Omental fat pad (tissue), 4 donors: ENCODE measurements at places on chromosomes 6 and 20. TPM values are rescaled to one million over a fixed set of nuclear protein-coding genes. Genes with fewer than 3 reads are reported as not detected.

DNA sequence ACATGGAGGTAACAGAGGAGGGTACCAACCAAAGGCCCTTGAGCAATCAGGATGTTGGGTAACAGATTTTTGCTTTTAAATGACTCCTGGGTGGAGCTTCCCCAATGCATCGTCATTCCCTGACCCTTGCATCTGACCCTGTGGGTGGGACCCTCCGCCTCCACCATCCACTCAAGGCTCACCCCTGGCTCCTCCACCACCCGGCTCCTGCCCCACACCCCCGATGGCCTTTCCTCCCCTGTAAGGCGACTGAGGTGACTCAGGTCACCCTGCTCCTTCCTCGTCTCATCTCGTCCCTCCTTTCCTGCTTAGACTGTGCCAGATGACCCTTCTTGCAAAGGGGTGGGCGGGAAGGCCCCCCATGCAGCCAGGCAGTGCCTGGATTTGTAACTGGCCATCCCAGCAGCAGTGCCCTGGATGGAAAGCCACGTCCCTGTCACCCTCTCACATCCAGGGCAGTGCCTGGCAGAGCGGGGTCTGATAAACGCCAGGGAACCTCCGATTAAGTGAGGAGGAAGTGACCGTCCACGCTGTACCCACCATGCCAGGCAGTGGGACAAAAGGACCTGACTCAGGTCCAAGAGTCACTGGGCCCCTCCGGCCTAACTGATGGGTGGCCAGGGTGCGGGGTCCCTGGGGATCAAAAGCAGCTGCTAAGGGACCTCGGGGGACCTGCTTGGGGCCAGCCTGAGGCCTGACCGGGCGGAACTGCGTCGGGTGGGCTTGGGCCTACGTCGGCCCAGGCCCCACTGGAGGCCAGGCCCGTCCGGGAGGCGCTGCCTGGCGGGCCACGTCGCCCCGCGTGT lies 624 bp upstream of the NPEPL1 start:
- no peak for DNase-seq

- no peak for DNase-seq
These were observed 138.0 kb downstream of the THBS2 start for GRCh38 chr6:169115632-169116031.

- DNase-seq = no peak
These were observed 36.4 kb downstream of the HFE start for GRCh38 chr6:26123675-26123946.

- DNase-seq = peak; percentile 30
These were observed 139.1 kb downstream of the KIF16B start for GRCh38 chr20:16434062-16434664.

GRCh38 chr6:143276436-143276835 lies 174.1 kb downstream of the ADAT2 start:
- no peak for DNase-seq

GRCh38 chr20:64279826-64280459 lies 24.4 kb downstream of the PCMTD2 start:
- DNase-seq = no peak

GRCh38 chr20:43528258-43528875 lies 20.9 kb downstream of the L3MBTL1 start:
- no peak for DNase-seq

GRCh38 chr6:134007077-134007476 lies 45.3 kb downstream of the SLC2A12 start:
- no peak for DNase-seq

DNA sequence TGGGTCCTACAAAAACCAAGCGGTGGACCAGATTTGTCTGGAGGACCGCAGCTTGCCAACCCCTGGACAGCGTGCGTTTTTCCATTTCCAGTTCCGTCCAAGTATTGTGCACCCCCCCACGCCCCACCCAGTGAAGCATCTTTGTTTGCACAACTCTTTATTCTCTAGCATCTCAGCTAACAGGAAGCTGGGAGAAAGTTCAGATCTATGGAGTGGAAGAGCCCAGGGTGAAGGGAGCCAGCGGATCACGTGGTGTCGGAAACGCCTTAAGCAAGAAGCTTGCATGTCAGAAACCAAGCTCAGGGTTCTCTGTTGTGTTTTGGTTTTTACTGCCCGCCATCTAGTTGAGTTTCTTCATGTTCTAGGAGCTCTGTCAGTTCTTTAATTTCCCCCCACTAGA lies 29.9 kb downstream of the ARID1B start:
- no peak for DNase-seq

GRCh38 chr20:25041813-25042530 lies 16.0 kb downstream of the ACSS1 start:
- no peak for DNase-seq

DNA sequence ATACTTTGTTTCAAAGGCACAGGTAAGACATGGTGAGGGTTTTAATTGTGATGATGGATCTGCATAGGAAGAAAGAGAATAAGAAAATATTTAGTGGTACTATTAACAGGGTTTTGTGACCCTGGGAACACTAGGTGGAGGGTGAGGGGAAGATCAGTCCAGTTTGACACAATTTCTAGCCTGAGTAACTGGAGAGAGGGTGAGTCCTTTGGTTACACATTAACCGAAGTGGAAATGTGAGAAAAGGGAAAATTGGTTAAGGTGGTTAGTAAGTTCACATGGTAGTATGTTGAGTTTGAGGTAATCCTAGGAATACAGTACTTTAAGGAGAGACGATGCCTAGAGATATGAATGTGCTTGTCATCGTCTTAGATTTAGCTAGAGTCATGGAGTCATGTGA lies 54.8 kb upstream of the POU3F2 start:
- DNase-seq = no peak

- DNase-seq = no peak
These were observed 74.5 kb upstream of the TMEM181 start for GRCh38 chr6:158485431-158485830.

TIAM2 gene
- 6.8 TPM for total RNA-seq
